ENCODE measurements at places on chromosomes 7 and 10.

DNA sequence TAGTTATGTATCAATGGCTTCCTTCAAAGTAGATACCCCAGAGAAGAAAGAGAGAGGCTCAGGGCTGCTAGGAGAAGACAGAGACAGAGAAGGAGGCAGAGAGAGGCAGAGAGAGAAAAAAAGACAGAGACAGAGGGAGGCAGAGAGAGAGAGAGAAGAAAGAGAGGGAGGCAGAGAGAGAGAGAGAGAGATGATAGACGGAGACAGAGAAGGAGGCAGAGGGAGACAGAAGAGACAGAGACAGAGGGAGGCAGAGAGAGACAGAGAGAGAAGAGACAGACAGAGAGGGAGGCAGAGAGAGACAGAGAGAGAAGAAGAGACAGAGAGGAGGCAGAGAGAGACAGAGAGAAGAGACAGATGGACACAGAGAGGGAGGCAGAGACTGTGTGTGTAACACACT is 187.9 kb downstream of the DNAJB6 start:
- no peak for DNase-seq

GRCh38 chr7:22647451-22648257 is 79.3 kb upstream of the IL6 start:
- no peak for DNase-seq

DNA sequence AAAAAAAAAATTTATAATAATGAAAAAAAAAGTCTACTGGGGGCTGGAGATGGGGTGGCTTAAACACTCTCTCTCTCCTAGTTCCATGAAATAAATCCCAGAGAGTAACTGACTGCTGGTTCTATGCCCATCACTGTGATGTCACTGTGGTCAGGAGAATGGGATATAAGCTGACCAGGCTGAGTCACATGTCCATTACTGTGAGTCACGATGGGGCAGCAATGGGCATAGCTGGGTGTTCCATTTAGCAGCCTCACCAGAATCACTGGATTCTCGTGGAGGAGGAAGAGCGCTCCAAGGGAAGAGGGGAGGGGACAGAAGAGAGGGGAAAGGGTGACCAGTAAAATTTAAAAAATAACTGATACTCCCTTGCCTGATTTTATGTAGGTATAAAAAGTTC is 37.1 kb downstream of the MASTL start:
- DNase-seq = no peak

DNA sequence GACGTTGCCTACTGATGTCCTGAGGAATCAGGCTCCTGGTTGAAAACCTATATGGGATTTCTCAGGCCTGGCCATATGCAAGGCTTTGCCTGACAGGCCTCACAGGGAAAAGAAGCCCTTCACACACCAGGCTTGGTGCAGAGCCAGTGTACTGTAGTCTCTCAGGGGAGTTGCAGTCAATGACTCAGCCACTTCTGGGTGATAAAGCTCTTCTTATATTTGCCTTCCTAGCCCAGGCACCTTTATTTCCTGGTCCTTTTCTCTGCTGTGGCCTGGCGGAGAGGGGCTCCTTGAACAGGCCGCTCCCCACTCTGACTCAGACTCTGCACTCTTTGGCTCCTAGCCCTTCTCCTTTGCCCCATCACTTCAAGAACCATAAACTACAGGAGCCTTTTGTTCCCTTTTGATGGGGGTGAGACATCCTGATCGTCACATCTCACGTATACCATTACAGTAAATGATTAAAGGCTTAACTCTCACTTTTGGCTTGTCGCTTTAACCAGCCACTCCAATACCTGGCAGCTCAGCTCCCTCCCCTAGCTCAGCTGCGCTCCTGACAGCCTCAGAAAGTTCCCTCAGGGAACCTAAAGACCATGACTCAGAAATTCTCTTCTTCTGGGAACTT is 33.5 kb downstream of the DPY19L1 start:
- peak; percentile 79 for DNase-seq

DNA sequence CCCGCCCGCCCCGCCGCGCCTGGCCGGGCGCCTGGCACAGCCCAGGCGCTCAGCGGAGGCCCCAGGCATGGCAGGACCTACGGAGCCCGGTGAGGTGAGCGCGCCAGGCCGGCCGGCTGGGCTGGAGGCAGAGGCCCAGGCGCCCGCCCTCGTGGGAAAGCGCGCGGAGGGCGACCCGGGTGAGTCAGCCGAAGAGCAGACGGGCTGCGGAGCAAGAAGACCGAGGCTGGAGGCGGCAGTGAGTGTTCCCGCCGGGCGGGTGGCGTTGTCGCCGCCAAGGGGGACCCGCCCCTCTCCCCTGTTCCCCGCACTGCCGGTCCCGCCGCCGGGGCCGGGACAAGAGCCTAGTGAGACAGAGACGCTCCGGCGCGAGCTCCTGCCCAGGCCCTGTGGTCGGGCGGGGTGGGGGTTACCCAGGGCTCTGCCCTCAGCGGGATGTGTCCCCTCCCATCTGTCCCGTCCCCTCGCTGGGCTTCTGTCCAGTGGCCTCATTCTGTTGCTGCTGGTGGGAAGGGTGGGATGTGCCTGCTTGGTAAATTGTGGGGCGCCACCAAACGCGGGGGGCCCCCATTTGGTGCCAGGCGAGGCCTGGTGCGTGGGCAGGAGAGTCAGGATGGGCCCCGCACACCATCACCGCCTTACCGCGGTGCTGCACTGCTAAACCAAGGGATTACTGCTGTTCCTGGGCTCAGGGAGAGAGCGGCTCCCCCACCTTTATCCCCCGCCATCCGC is 17.0 kb upstream of the NODAL start:
- DNase-seq = peak; percentile 74
